ENCODE measurements at places on chromosomes 1 and 21.

GRCh38 chr21:21387916-21388315, 389.7 kb downstream of the NCAM2 start:
- no peak for DNase-seq

GRCh38 chr1:218048828-218049420, 236.2 kb upstream of the RRP15 start:
- no peak for DNase-seq

DNA sequence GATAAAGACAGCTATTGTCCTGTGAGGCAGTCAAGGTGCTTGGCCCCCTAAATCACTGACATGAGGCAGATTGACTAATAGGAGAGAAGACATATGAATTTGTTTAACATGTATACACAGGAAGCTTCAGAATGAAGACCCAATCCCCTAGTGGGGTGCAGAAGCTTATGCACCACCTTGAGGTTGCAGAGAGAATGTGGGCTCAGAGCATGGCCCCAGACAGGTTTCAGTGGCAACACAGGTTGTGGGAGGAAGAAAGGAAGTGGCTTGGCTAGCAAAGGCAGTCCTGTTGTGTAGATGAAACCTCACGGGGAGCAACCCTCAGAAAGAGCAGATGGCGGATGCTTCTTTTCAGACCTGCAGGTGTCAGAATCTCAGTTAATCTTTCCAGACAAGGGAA, 37.0 kb upstream of the PARP1 start:
- peak; percentile 50 for DNase-seq

DNA sequence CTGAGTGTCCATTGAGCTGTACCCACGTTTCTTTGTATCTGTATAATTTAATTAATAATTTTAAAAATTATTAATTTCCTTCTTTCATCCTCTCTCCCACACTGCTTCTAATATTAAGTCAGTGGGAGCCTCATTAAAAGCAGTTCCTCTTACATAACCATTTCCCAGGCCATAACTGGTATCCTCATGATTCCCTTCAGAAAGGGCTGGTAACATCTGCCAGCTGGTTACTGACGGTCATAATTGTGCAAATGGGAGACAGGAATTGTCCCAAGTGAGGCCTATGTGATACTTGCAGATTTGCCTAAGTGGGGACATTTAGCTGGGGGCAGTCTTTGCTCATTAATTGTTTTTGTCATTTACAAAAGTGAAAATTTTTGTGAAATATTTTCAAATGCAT, 69.0 kb upstream of the SPAG17 start:
- DNase-seq: no peak

DNA sequence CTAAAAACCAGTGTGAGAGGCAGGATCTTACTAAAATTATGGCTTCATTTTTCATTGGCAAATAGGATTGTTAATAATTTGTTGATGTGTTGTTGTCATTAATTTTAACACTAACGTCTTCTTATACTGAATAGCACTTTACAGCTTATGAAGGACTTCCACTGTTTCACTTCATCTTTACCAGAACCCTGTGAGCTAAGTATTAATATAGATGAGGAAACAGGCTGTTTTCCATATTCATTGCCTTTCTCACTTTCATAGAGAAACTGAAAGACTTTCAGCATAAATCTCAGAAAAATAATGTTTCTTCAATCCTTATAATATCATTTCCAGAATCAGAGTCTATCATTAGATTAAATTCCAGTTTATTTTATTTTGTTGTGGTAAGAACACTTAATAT, 8.5 kb downstream of the MAP10 start:
- DNase-seq: no peak

- DNase-seq: no peak
Measured at GRCh38 chr1:28885977-28886730, 28.2 kb upstream of the EPB41 start.

DNA sequence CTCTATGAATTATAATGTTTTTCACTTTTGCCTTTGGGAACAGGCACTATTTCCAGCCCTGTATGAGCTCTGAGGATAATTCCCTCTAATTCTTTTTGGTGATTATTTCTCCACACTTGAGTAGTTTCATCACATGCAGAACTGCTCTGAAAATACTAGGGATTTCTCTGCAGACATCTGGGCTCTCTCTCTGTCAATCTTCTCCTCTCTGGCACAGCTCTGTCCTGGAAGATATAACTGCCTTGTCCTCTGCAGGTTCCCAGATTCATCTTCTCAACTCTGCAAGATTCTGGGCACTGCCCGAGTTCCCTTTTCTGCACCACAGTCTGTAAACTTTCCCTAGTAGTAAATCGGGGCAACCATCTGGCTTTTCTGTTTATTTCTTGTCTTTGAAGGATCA, 131.3 kb upstream of the FMN2 start:
- no peak for DNase-seq

GRCh38 chr21:35354078-35354477, 305.0 kb upstream of the RUNX1 start:
- no peak for DNase-seq

DNA sequence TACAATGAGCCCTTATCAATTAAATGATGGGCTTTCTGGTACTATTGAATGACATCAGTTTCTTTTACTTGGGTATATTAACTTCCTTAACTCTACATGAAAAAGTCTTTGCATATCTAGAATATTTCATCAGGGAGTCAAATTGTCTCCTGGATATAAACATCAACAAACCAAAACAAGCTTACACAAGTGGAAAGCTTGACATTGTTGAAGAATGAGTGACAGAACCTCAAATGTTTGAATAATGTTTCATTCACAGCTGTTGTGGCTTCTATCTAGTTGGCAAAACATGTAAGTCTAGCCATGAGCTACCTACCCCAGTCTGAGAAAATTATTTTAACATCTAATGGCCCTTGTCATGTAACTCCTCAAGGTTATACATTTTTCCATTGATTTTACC, 604.8 kb upstream of the ADAMTS5 start:
- DNase-seq: no peak

- DNase-seq: no peak
Measured at GRCh38 chr1:11807133-11807532, 1.1 kb downstream of the CLCN6 start.

DNA sequence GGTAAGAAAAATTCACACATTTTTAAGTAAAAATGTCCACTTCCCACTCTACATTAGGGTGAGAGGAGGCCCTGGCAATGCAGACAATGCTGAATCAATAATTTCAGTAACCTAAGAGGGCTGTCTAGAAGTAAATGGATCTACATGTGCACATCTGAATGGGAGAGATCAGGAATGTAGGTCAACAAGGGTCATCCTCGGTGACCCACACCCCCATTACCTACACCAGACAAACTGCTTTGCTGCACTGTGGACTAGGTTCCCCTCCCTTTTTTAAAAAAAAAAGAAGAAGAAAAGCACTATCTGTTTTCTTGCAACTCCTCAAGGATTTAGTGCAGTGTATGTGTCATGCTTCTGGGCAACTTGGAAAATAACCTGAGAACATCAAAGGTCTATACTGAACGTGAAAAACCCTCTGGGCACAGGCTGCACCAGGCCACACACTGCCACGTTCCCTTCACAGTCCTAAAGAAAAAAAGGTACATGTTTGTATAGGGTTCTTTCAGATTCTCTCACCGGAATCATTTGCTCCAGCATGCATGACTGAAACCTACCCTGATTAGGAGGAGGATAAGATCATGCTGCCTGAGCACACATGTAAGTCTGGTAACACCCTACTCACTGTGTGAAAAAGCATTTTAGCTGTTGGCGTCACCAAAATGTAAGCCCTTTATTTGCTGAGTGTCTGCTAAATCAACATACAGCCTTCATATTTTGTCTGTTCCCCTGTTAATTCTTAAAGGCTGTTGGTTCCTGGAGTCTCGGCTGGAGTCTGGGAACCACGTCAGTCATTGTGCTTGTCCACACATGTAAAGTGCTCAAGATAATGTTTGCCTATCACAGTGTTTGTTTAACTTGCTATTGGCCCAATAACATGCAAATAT, 341.0 kb downstream of the SMYD3 start:
- no peak for DNase-seq
